Kidney epithelial cell (primary cell): ENCODE measurements at places on chromosomes 7 and 10.

- no peak for DNase-seq
These were observed 184.0 kb upstream of the INHBA start for GRCh38 chr7:41886901-41887311.

GRCh38 chr7:33457039-33457438 lies 327.7 kb downstream of the BBS9 start:
- no peak for DNase-seq

DNA sequence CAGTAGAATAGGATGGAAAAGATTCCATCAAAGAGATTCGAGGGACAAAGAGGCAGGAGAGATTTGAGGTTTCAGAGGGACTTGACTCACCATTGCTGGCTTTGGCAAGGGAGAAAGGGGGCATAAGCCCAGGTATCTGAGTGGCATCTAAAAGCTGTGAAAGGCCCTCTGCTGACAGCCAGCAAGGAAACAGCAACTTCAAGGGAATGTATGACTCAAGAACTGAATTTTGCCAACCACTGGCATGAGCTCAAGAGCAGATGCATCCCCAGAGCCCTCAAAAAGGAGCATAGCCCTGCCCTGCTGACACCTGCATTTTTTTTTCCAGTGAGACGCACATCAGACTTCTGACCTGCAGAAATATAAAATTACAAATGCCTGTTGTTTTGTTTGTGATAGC lies 19.6 kb upstream of the ADAM12 start:
- no peak for DNase-seq

- DNase-seq, result no peak
These were observed 305.4 kb downstream of the KCNMA1 start for GRCh38 chr10:77332256-77332655.

- DNase-seq, result no peak
These were observed 241.6 kb upstream of the MKI67 start for GRCh38 chr10:128367807-128368206.

DNA sequence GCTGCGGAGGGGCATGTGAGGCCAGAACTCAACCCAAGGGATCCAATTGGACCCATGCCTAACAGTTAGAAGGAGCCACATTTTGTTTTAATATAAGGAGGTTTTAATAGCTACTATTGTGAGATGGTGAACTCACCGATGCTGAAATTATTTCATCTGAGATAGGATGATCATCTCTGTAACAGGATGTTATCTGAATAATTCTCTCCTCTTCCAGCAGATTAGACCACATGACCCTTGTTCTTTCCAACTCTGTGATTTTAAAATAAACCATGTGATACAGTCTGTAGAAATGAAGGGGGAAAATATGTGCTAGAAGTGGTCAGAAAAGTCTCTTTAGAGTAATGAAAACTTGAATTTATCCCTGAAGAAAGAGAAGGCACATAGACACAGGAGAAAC lies 385.8 kb downstream of the LRMDA start:
- no peak for DNase-seq

DNA sequence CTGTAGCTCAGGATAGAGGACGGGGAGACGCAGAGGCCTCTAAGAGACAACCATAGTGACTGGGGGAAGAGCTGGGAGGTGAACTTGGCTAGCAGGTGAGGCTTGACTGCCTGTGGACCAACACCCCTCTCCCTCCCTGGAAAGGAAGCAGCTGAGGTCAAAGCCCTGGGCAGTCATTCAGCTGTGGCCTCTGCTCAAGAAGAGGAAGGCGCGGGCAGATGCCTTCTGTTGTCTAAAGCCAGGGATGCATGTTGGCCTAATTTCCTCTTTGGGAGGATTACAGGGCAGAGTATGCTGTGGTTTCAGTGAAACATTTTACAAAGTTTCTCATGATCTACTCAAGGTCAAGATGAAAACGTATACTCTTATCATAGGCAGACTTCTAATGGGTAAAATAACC lies 327.1 kb downstream of the PRPF18 start:
- DNase-seq, result no peak

GRCh38 chr7:80632139-80632538 lies 6.3 kb upstream of the CD36 start:
- no peak for DNase-seq

DNA sequence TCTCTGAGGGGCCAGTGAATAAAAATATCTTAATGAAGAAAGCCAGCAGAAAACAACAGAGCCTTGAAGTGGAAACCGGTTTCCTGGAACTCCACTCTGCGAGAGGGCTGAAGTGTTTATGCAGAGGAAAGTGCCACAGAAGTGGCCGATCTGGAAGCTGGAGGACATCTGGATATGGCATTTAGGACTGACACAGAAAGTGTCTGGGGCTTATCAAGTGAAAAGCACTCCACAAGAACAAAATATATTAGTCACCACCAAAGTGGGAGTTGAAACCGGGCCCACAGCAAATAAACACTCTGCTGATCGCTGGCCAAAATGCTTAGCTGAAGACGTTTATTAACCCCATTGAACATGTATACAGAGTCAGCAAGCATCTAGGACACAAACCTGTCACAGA lies 7.8 kb downstream of the NOD1 start:
- DNase-seq, result no peak

- no peak for DNase-seq
These were observed 683 bp downstream of the CHAT start for GRCh38 chr10:49614242-49615198.

- DNase-seq, result no peak
These were observed 557 bp downstream of the TMEM120A start for GRCh38 chr7:75993689-75994387.

DNA sequence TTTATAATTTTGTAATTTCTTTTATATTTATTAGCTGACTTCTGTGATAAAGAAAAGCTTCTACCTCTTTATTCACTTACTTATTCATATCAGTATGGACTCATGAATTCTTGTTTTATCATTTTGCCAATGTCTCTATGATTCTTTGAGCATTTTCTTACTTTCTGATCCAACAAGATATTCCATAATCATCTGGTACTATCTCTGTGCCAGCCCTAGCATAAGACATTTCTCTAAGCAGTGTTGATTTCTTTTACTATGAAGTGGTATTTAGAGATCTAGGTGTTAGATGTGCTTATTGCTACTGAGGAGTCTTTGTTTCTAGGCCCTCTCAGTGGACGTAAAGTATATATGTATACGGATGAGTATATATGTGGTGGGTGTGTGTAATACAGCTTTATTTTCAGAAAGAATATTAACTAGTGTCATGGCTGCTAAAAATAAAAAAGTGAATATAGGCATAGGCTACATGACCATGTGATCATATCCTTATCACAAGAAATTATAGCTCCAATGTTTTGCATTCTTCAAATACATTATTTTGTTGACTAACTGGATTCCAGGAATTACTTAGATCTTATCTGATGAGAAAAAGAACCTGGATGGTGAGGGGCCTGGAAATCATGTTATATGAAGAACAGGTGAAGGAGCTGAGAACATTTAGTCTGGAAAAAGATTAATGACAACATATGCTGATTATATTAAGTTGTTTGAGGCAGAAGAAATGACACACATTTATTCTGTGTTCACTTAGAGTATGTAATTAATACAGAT lies 13.1 kb downstream of the PHTF2 start:
- DNase-seq, result no peak

DNA sequence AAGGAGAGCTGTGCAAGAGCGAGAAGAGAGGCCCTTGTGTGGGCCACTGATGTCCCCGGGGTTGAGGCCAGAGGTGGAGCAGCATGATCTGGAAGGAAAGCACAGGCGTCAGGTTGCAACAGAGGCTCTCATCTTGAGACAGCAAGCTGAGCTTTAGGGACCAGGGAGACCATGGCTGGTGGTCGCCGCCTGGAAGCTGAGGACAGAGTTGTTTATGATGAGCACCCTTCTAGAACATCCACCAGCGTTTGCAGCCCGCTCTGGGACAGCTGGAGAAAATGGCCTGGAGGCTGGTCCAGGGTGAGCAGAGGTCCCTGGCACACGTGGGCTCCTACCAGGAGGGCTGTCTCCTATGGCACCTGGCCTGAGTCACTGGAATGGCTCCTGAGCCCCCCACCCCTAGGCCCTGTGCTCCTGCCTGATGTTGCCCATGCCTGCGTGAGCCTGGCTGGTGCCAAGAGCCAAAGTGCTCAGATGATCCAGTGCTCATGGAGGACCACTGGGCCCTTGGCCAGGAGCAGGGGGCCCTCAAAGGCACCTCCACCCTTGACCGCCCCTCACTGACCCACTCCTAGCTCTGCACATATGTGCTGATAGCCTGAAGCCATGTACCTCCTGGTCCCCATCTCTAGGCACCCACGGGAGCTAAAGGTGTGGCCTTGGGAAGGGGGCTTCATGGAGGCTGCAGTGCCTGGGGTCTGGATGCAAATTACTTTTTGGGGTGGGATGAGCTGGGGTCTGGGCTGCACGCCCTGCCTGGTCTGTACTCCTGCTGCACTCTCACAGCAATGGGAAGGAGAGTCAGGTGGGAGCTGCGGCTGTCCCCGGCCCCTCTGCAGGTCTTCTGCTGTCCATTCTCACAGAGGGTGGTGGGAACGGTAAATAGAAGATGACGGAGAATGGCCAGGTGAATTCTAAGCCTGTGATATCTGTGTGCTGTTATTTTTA lies 40.1 kb upstream of the RET start:
- DNase-seq, result no peak

- DNase-seq, result no peak
These were observed 76.8 kb upstream of the NKX6-2 start for GRCh38 chr10:132862485-132863420.

GRCh38 chr7:117807676-117808075 lies 65.6 kb downstream of the CTTNBP2 start:
- no peak for DNase-seq

GRCh38 chr7:44083796-44084195 lies 1.5 kb upstream of the POLM start:
- no peak for DNase-seq

DNA sequence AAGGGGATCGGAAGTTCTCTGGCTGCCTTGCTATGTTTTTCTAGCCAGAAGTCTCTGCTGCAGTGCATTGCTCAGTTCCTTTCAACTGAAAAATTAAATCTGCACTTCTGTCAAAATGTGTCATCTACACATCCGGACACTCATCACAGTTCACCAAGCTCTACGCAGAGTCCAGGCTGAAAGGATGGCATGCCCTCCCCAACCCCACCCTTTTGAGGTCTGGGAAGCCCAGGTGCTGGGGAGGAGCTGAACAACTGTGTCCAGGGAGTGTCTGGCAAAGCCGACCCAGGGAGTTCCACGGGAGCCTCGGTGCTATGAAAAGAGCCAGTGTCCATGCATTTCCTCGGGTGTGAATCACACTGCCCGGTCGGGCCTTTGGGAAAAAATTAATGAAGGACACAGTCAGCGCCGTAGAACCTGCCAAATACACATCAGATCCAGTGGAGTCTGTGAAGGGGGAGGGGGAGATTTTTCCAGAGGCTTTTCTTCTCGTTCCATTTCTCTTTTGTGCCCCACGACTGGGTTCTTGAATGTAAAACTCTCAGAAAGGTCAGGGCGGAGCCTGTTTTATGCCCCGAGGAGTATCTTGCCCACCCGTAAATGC lies 757 bp upstream of the PALS2 start:
- DNase-seq, result peak; percentile 39

DNA sequence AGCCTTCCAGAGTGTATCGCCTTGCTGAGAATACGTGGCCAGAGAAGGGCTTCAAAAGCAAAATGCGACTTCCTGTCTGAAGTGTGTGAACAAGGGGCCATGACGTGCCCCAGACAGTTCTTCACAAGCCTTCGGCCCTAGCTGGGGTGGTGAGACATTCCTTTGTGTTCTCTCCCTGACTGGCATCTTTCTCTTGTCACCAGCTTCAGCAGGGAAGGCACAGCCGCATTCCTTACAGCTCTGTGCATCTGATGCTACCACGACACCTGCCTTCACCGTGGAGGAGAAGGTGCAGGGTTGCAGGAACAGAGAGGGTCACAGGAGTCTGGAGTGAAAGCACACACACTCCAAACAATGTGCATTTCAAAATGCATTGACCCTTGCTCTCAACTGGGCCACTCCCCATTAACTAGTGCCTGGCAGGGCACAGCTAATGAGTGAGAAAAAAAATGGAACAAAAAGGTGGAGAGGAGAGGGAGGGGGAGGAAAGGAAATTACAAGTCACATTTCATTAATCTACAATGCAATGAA lies 93.4 kb downstream of the GPR26 start:
- DNase-seq, result no peak

- no peak for DNase-seq
These were observed 211.6 kb upstream of the AGK start for GRCh38 chr7:141339603-141340002.

DNA sequence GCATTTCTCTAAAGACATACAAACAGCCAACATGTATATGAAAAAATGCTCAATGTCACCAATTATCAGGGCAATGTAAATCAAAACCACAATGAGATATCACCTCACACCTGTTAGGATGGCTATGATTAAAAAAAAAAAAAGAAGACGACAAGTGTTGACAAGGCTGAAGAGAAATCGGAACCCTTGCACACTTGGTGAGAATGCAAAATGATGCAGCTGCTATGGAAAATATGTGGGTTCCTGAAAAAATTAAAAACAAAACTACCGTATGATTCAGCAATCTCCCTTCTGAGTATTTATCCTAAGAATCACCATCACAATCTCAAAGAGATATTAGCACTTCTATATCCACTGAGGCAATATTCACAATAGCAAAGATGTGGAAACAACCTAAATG lies 11.3 kb downstream of the LMBR1 start:
- no peak for DNase-seq

- DNase-seq, result no peak
These were observed 62.8 kb upstream of the FAM20C start for GRCh38 chr7:129366-130221.
